ENCODE measurements at places on chromosomes 2 and 18.

DNA sequence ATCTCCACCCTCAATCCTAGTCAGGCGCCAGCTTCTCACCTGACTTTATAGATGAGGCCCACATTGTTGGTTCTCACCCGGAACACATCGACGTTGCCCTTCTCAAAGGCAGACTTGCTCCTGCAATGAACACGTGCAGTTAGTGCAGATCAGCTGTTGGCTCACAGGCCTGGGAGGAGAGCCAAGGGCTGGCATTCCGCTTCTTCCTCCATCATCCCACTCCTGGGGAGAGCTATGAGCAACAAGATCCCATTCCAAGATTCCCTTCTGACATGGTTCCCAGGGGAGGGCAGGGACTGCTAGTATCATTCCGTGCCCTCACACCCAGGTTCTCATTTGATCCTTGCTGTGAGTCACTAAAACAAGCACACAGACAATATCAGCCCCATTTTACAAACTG is 15.1 kb downstream of the LOXHD1 start:
- no peak for DNase-seq

DNA sequence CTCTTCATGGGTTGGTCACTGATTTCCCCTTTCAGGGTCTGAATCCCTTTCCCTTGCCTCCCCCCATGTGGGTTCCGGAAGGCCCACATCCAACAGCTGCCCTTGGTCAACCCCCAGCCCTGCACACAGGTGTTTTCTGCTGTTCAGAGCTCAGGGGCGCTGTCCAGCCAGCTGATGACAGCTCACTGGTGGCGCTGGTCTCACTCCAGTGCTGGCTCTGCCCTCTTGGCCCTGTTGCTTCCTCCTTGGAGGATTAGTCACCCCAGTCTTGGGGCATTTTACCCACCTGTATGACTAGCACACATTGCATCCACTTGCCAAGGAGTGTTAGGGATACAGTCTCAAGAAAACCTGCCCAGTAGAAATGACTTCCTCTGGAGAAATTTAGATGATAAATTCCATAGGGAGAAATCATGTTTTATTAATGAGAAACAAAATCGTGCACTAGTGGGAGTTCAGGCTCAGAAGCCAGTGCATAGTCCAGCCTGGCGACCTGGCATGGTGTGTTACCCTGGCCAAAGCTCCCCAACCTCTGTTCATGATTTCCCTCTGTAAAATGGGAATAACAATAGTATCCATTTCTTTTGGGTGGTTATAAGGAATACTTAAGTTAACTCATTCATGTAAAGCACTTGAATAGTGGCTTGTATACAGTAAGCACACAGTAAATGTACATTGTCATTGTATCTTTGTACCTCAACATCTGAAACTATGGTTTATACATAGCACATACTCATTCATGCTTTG is 21.6 kb downstream of the CRIM1 start:
- no peak for DNase-seq

DNA sequence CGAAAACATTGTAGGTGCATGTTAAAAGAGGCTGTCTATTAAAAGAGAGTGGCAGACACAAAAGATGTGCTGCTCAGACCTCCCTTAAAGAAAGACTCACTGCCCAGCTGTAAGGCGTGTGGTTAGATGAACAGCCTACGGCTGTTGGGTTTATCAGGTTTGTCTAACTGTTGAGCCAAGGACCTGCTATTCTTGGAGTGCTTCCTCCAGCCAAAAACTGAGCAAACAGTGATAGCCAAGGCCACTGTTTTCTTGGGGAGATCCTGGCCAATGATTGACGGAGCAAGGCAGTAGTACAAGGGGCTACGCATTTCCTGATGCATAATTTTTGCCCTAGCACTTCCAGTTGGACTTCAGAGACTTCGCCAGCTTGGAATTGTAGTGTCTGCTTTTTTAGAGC is 1.4 kb upstream of the RAB3GAP1 start:
- DNase-seq = no peak

- no peak for DNase-seq
These were observed 247.3 kb downstream of the TTC32 start for GRCh38 chr2:19654310-19655090.

DNA sequence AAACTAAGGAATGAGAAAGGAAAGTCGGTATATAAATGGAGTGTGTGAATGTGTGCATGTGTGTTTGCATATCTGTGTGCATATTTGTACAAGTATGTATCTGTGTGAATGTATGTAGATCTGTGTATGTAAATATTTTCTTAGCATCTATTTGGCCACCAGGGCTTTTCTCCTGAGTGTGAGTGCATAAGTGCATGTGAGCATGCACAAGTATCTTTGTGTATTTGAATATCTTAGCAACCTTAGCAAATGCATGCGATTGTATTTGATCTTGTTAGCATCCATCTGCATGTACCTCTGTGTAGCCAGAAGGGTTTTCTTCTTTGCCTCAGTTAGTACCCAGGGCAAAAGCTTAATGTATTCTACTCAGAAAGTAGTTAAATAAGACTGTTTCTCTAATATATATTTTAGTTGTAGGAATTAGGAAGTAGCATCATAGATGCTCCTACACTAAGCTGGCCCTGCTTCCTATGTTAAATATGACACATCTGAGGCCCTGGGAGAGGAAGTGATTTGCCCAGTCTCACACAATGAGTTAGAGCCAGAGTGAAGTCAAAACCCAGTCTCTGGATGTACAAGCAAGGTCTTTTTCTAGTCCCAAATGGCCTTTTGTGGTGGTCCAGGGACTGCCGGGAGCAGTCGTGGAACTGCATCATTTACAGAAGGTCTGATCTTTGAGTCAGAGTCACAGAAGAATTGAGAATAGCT is 9.2 kb downstream of the FKBP1B start:
- no peak for DNase-seq

DNA sequence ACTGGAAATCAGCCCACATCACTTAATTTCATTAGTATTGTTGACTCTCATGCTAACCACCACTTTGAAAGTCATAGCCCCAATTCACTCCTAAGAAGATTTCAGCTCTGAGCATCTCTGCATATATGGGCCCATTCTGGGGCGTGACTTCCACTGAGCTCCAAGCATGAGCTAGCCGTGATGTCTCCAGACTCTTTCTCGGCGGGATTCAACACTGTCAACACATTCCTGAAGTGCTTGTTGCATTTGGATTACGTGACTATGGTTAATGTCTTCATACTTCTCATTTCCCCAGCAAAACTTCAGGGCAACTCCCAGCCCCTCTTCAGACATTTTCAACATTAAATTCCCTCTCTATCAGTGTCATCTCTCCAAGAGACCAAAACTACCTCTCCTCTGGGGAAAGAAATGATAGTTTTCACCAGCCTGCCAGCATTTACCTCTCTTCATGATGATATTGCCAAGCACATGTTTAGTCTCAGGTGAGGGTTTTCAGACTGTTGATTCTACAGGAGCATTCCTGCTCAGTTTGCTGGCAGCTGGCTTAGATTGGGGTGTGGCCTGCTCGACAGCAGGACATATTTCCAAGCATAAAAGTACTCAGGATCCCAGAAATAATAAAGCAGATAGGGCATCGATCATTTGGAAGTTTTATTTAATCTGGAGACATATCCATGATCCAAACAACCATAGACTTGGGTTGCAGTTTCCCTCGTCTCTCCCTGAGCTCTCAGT is 81.7 kb downstream of the FEZ2 start:
- DNase-seq = no peak

GRCh38 chr2:102622646-102623045 is 3.3 kb downstream of the SLC9A2 start:
- DNase-seq = no peak

GRCh38 chr2:172181840-172182239 is 79.1 kb upstream of the DLX2 start:
- no peak for DNase-seq

DNA sequence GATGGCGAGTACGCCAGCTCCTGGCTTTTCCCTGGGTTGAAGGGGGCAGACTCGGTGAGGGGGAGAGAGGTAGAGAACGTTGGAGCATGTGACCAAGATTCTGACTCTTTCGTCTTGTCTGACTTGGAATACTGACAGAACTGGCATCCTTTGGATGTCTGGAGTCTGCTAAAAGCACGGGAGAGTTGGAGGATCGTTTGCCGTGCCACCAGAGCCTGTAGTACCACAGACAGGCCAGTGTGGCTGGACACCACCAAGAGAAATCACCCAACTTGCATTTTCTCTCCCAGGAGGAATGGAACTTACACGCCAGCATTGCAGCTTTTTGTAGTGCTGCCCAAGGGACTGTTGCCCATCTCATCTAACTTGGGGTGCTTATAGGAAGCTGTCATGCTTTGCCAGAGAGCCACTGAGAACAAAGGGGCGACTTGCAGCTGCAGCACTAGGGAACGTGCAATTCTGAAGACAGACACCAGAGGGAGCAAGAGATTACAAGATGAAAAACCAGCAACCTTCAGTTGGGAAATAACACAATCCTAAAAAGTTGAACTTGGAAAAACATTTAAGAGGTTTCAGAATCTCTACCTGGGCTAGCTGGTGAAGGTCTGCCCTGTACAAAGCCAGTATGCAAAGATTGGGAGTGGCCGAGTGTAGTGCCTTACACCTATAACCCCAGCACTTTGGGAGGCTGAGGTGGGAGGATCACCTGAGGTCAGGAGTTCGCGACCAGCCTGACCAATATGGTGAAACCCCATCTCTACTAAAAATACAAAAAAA is 24.1 kb downstream of the PSMG2 start:
- DNase-seq = peak; percentile 66

GRCh38 chr18:46630160-46630559 is 26.9 kb downstream of the LOXHD1 start:
- DNase-seq = no peak

GRCh38 chr2:174836995-174837390 is 72.7 kb upstream of the CHRNA1 start:
- DNase-seq = no peak

DNA sequence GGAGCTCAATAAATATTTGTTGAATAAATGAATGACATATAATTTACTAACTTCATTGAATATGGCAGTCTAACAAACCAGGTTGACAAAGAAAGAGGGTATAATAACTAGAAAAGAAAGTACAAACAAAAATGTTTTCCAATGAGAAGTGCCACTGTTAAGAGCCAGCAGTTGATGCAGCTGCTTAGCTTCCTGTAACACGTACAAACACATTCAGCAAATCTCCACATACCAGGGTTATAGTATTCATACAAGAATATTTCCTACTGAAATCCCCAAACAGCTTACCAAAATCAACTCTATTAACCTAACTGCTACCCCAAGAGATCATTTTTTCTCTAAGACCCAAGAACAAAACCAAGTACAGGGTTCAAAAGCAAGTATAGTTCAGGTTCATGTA is 77.7 kb downstream of the THADA start:
- no peak for DNase-seq

DNA sequence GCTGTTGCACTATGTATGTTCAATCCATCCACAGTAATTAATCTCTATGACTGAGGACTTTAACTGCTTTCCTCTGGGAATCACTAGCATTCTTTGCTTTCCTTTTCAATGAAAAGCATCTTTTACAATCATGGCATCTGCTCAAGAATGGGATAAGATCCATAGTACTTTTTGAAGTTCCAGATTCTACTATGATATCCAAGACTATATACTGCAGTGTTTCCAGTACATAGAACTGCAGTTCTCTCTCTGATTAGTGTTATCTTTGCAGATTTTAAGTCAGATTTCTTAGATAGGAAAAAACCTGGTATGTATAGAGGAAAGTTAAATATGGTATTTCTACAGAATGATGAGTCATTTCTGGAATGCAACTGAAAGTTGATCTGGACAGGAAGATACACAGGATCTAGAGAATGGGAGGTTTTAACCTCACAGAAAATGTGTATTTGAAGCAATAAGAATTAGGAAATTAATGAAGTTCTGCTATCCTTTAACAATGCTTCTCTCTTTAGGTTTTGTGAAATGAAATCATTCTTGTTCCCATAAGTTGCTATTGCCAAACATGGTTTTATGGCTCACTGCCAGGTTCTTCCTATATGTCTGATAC is 670.7 kb downstream of the ERBB4 start:
- DNase-seq = peak; percentile 33

DNA sequence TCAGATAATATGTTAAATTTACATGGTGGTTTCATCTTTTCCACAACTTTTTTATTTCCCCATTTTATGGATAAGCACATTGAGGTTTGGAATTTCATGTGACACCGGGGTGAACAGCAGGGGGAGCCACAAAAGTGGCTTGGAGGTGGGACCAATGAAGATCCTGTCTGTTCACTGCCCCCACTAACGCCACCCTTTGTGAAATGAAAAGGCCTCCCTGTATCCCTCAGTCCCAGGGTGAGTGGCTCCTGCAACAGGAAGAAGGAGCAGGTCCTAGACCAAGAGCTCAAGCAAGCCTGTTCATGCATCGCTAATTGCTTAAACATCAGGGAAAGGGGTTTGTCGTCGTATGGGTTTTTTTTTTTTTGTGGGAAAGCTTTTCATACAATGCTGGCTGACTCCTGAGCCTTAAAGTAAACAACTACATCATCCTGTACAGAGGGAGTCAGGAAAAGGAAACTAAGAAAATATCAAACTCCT is 267.8 kb upstream of the EPAS1 start:
- DNase-seq = peak; percentile 24

- no peak for DNase-seq
These were observed 288.9 kb upstream of the FBXO11 start for GRCh38 chr2:48195169-48195568.

DNA sequence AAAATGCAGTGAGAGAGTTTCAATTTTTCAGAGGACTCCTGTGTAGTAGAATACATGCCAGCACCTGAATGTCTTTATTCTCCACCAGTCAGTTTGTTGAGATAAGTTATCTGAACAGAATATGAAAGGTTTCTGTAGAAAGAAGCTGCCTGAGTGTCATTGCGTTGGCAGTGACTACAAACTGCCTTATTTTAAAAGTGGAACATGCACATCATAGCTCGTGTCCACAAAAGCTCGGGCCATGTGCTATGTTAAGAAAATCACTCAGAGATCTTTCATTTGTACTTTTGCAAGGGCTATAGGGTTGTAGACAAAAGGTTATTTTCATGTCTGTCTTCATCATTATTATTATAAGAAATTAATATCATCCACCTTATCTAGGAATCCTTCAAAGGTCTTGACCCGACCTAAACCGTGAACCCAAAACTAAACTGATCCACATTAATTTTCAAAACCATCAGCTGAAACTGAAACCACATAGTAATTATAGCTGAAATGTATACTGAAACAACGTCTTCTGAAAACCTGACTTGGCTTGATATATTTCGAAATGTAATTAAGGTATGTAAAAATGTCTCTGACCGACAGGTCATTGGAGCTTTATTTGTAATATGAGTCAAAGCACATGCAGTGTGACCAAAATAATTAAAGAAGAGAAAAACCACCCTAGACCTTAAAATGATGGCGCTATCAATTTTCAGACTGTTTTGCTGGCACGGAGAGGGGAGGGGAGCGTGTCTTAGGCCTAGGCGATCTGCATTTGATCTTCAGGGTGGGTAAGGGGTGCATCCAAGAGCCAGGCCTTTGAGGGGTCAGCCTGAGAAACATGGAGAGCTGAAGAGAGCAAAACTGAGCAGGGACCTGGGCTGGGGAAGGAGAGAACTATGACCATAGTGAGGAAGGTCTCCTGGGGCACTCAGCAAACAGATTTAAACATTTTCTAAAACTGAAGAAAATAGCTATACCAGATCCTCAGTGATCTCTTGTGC is 232.1 kb downstream of the SOX11 start:
- DNase-seq = no peak

GRCh38 chr2:106307860-106308259 is 113.8 kb upstream of the UXS1 start:
- no peak for DNase-seq

- DNase-seq = no peak
These were observed 317.4 kb upstream of the SOX11 start for GRCh38 chr2:5374762-5375161.

- DNase-seq = no peak
These were observed 93.9 kb upstream of the LGALSL start for GRCh38 chr2:64359892-64360657.

GRCh38 chr2:232478571-232479340 is 8.9 kb downstream of the ECEL1 start:
- no peak for DNase-seq

Data from NCI-H1105 treated with DMSO at 0.1 percent for 48 hours (cell line).